ENCODE measurements at places on chromosomes 4 and X.

DNA sequence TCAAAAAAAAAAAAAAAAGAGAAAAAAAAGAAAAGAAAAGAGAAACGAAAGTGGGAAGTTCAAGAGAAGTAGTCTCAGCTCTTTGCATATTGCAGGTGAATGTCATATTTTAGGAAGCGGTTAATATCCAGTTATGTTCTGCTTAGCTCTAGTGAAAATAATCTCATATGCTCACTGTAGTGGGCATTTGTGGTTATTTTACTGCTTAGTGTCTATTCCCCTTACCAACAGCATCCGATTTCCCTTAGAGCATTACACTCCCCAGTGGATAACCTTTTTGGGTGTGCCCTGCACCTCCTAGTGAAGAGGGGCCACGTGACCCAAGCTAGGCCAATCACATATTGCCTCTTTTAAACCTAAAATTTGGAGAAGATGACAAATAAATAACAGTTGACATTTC lies 111.2 kb upstream of the ZNF827 start:
- no peak for DNase-seq

- no peak for DNase-seq
These were observed 239.0 kb upstream of the DIAPH2 start for GRCh38 chrX:96445531-96446065.

- DNase-seq: peak; percentile 79
These were observed 24.4 kb downstream of the TXK start for GRCh38 chr4:48109413-48110263.

DNA sequence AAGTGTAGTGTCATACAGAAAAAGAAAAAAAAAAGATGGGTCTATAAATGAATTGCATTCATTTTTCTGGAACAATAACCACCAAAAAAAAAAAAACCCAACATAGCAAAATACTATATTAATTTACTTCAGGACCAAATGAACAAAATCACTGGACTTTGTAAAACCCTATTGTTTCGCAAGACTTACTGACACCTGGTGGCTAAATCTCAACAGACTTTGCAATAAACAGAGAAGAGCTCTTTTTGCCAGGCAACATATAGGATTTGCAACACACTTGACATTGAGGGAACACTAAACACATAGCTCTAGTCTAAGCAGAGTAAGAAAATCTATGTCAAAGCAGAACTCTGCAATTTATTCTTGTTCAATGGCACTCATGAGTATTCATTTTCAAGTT lies 990.2 kb downstream of the STPG2 start:
- peak; percentile 15 for DNase-seq

GRCh38 chr4:165803005-165803404 lies 70.0 kb upstream of the TLL1 start:
- no peak for DNase-seq

DNA sequence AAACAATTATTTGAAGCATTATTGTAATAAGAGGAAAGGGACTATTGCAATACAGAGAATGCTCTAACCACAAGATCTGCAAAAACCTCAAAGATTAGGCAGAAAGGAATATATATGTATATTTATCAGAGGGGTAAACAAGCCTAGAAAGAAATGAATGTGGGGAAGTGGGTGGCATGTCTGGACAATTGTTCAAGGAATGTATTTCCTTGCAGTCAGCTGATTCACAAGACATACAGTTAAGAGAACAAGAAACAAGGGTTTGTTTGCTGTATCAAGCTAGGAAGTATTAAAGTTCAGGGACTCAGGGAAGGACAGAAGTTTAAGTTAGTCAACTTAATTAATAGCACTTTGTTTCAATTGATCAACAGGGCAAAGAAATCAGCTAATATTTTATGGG lies 514.7 kb downstream of the CENPC start:
- no peak for DNase-seq

DNA sequence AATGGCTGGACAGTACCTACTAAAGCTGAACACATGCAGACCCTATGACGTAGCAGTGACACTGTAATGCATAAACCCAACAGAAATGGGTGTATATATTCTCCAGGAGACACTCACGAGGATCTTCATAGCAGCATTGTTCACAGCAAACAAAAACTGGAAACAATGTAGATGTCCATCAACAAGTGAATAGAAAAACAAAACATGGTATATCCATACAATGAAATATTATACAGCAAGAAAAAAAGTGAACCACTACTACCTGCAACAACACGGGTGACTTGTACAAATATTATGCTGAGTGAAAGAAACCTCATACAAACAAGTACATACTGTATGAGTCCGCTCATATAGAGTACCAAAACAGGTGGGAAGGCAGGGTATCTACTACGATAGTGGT lies 16.5 kb downstream of the ARHGEF6 start:
- DNase-seq: no peak

DNA sequence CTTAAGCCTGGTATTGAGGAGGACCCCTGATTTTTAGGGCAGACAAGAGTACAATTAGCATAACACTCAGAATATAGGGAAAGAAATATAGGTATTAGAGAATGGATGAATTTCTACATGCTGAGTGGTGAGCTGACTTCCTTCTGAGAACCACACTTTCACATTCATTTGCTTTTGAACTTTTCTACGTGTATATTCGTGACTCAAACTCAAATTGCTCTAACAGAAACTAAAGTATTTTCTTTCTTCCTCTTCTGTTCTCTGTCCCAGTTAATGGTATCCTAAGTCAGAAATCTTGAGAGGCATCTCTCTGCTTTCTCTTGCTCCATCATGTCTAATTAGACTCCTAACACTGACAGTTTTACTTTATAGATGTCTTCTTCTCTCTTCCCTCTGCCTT lies 103.2 kb upstream of the CITED1 start:
- DNase-seq: no peak

- no peak for DNase-seq
These were observed 40.2 kb upstream of the HGFAC start for GRCh38 chr4:3401436-3402171.

- no peak for DNase-seq
These were observed 27.8 kb upstream of the GALNTL6 start for GRCh38 chr4:171785388-171785787.

DNA sequence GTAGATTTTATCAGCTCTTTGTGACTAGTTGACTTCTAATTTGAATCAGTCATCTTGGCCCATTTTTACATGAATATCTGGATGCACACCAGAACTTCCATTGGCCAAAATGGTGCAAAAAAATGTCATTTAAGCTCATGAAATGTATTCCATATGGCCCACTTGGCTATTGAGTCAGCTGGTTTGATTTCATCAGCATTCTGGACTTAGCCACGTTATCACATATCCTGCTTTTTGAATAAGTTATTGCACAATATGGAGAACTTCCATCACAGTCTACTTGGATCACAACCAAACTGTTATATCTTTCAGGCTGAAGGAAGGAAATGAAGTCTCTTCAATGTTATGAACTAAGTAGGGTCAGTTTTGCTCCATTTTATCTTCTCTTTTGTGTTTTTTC lies 640.6 kb downstream of the PCDH7 start:
- no peak for DNase-seq

DNA sequence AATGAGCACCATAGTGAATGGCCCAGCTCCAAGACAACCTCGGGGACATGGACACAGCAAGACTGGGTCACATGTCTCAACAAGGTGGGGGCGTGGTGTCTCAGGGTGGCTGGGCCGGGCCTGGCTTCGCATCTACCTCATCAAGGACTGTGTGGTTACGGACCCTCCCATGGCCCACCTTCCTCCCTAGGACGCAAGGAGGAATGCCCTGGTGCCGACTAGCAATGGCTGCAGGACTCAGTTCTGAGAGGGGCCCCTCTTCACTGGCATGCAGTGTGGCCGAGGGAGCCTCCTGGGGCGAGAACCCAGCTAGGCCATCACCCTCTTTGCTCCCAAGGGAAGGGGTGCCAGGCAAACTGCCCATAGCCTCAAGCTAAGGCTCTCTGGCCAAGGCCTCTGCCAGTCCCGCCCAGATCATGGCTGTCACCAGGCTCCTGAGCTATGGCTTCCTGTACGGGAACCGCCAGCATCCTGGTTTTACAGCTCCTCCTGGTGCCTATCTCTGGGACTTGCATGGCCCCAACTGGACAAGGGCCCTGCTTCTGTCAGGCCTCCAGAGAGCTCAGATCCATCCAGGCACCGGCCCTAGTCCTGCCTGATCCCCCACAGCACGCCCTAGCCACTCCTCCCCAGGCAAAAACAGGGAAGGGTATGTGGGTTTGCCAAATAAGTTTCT lies 218.0 kb upstream of the AGTR2 start:
- DNase-seq: no peak

GRCh38 chr4:143281507-143282190 lies 55.0 kb upstream of the GAB1 start:
- DNase-seq: no peak

DNA sequence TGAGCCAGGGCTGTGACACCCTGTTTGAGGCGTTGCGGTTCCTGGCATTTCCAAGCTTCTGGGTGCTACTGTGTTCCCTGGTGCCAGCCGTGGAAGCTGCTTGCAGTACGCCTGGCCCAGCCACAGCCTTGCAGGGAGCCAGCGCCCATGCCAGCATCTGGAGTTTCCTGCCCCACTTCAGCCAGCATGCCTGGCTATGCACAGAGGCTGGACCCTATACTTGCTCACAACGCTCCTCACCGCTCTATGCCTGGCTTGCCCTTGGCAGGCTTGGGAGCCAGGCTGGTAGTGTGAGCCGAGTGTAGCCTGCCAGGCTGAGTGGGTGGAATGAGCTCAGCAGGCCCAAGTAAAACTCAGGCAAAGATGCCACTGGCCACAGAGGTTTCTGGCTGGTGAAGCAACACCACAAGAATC lies 22.4 kb downstream of the PRRG1 start:
- DNase-seq: no peak

- no peak for DNase-seq
These were observed 10.2 kb upstream of the GPKOW start for GRCh38 chrX:49133759-49134158.
